ENCODE measurements at places on chromosomes 6 and 20. TPM values are rescaled to one million over a fixed set of nuclear protein-coding genes. Genes with fewer than 3 reads are reported as not detected.

DNA sequence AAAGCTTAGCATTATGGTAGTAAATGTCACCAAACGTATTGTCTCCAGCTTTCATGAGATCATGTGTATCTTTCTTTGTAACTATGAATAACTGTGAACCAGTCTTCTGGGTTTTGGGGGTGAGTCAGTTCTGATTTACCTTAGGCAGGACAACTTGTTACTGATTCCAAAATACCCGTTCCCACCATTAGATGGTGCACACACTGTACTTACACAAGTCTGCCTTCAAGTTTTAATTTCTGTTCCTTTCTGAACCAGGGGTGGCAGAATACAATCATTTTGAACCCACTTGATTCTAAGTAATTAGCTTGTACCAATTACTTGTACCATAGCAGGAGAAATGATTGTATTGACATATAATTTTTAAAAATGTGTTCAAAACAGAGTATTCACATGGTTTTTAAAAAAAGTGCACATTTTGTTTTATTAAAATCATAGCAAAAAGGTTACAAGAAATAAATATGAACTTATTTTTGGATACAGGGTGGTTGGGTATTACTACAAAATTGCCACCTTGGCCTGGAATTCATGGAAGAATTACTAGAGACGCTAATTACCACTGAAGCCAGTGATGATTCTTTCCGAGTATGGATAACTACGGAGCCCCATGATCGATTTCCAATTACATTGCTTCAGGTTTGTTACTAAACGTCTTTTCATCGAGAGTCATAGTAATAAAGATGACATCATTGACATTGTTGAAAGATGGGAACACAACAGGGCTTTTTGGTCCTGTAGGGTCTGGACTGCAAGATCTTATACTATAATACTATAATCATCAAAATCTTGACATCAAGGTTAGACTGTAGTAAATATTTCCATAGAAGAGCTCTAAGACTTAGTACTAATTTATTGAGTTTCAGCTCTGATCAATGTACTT is 75.2 kb upstream of the GLP1R start:
- H3K4me3 ChIP-seq: no peak overlapping the region
- peak; percentile 41 for DNase-seq
- no peaks in the 10 kb centered on the region for H3K36me3 ChIP-seq
- H3K27me3 ChIP-seq: peaks cover 15% of the 10 kb centered on the region

GRCh38 chr20:48932375-48932941 is 10.9 kb downstream of the ARFGEF2 start:
- no peak overlapping the region for H3K27ac ChIP-seq
- no peaks in the 10 kb centered on the region for H3K36me3 ChIP-seq
- H3K27me3 ChIP-seq: no peaks in the 10 kb centered on the region
- no peak overlapping the region for H3K4me3 ChIP-seq

DNA sequence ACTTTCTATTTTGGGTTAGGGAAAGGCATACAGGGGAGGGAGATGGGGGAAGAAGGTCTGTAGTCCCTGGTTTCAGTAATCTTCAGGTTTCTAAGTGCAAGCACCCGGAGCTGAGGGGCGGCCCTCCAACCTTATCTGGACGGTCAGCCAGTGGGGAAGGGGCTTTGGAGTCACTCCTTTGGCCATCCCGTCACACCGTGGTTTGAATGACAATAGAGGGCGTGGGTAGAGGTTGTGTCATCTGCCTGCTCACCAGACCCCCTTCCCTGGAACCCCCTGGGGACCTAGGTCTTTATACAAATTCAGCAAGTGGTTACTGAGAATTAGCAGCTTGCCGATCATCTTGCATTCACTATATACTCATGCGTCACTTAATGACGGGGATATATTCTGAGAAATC is 29.1 kb downstream of the STK35 start:
- peaks cover 30% of the 10 kb centered on the region for H3K4me1 ChIP-seq
- H3K27me3 ChIP-seq: no peaks in the 10 kb centered on the region
- H3K4me3 ChIP-seq: no peak overlapping the region

JPH2 gene
- polyA plus RNA-seq: 2.5 TPM

DDO gene
- not detected for polyA plus RNA-seq

BHLHE23 gene
- polyA plus RNA-seq: not detected

Data from keratinocyte (primary cell).